Stimulated activated CD8-positive, alpha-beta memory T cell treated with anti-CD3 and anti-CD28 coated beads, Interleukin-7, amount 100 ng/mL, for 1 hour (primary cell): ENCODE measurements at places on chromosomes 3 and 15.

DNA sequence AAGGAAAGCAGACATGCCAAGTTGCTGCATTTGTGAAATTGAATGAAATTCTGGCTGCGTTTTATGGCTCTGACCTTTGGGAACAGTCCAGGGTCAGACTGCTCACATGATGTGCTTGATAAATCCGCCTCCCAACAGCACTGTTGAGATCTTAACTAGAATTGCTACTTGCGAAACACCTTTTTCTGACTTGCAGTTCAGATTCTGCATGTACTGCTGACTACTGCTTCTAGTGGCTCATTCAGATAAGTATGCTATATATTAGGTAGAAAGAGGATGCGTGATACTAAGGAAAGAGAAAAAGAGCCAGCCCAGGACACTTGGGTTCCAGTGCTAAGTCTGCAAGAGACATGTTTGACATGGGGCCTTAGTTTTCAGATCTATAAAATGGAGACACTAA lies 129.4 kb downstream of the LPP start:
- no peak for DNase-seq

- DNase-seq = no peak
Observed at GRCh38 chr3:43766672-43767465, 76.1 kb downstream of the ABHD5 start.

DNA sequence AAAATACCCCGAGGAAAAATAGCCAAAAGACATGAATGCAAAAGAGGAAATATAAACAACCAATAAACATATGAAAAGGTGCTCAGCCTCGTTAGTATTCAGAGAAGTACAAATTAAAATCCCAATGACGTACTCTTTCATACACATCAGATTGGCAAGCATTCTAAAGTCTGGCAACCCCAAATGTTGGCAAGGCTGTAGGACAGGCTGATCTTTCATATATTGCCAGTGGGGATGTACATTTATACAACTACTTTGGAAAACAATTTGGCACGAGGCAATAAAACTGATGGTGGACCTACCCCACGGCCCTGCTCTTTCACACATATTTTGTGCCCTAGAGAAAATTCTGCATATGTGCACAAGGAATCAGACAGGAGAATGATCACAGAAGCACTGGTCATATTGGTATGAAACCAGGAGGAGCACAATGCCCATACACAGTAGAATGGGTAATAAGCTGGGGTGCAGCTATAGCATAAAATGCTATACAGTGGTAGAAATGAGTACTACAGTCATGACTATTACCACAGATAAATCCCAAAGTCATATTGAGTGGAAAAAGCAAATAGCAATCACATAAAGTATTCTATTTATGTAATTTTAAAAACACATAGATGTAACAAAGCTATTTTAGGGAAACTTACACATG lies 176.0 kb upstream of the SLC24A5 start:
- no peak for DNase-seq

- DNase-seq = no peak
Observed at GRCh38 chr3:48397767-48398681, 26.0 kb downstream of the FBXW12 start.

GRCh38 chr15:78070049-78070700 lies 7.3 kb downstream of the TBC1D2B start:
- no peak for DNase-seq

GRCh38 chr3:95154766-95155165 lies 1091.9 kb downstream of the NSUN3 start:
- no peak for DNase-seq

DNA sequence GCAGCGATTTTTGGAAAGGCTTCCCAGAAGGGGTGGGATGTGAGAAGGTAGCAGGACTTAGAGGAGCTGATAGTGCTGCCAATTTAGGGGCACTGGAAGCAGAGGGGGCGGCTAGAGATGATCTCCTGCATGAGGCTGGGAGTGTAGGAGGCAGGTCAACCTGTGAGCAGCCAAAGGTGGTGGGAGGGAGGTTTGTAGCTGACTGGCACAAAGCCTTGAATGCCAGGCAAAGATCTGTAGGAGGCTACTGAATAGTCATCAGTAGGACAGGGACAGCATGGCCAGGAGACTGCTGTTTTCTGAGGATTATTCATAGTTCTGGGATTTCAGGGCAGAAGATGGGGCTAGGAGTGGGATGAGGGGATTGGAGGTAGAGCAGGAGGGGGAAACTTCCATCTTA lies 2.2 kb downstream of the SCAMP5 start:
- DNase-seq = no peak

GRCh38 chr3:175983379-175983778 lies 1124.2 kb downstream of the NAALADL2 start:
- no peak for DNase-seq

GRCh38 chr3:196207833-196208607 lies 3.2 kb downstream of the ZDHHC19 start:
- DNase-seq = peak; percentile 27

DNA sequence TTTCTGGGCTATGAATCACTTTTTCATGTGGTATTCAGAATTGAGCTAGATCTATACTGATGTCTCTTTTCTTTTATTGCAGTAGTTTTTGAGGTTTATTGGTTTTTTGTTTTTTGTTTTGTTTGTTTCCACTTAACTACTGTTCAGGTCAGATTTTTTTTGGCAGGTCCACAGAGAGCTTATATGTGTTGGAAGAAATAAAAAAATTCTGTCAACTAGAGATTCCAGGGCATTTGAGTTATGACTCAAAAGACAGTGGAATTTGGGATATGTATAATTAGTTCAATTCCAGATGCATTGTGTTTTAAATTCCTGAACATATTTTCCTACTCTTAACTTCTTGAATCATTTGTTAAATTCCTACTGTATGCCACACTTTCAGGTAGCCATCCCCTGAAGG lies 727.2 kb downstream of the SI start:
- no peak for DNase-seq

DNA sequence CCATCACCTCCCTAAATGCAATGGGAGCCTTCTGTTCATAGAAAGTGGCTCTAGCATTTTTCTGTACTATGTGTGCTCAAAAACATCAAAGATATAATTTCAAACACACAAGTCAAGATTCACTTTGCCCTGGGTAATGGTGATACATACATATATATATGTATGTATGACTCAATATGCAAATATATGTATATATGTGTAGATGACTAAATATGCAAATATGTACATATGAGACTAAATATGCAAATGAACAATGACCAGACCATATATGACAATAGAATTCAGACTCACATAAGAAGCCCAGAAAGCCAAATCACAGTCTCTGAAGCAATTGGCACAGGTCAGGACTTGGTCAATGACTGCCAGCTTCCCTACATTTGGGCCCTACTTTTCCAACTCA lies 36.9 kb upstream of the SNRK start:
- no peak for DNase-seq

DNA sequence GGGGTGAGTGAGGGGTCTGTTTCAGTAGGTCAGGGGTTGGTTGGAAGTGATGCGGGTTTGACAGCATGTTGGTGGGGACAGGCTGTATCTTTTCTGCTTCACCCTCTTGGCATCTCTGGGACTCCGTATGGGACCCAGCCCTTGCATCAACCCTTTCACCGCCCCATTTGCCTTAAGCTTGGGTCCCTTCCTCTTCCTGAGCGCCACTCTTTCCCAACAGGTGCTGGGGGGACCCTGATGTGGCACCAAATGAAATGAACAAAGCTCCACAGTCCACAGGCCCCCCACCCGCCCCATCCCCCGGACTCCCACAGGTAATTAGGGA lies 1.1 kb downstream of the EIF4G1 start:
- DNase-seq = no peak

- no peak for DNase-seq
Observed at GRCh38 chr15:96354731-96355567, 24.4 kb downstream of the NR2F2 start.

DNA sequence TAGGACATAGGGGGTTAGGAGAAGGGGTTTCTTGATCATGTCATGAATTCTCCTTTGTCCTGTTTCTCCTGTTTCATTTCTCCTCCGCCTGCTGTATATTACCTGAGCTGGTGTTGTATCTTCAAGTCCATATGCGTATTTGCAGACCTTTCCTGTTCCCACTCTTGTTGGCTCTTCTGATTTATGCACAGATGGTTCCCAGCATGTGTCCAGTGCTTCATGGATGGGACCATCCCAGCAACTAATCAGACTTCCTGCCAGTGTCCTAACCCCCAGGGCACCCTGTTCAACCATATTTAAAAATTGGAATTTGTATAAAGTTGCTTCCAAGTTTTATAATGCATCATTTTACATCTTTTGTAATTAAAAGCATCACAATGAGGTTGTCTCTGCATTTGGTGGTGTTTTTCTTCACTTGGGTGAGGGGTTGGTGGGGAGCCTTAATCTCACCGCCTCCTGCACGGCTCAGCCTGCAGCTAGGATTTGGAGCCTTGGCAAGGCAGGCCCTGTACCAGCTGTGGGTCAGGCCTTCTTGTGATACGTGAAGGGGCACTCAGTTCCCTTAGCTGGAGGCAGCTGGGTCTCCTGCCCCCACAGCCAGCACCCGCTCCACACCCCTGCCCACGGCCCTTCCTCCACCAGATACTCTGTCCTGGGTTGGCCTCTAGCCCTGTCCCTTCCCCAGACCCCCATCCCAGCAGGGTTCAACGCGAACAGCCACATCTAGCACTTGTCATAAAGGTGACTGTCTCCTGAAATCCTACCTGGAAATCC lies 72.0 kb upstream of the BLM start:
- DNase-seq = no peak

DNA sequence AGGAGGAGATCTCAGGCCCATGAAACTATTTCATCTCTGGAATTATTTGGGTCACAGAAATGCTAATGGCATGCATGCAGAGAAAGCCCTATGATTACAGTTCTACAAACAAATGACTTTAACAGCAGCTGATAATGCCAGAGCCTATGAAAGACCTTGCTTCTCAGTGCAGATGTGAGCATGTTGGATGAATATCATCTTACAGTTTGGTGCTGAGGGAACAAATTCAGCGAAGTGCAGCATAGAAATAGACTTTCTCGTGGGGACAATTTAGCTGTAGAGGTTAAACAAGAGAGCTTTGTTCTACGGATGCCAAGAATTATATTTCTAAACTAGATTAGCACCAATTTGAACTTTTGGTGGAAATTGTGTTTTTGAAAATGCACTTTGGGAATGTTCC lies 27.7 kb downstream of the PTX3 start:
- DNase-seq = no peak

DNA sequence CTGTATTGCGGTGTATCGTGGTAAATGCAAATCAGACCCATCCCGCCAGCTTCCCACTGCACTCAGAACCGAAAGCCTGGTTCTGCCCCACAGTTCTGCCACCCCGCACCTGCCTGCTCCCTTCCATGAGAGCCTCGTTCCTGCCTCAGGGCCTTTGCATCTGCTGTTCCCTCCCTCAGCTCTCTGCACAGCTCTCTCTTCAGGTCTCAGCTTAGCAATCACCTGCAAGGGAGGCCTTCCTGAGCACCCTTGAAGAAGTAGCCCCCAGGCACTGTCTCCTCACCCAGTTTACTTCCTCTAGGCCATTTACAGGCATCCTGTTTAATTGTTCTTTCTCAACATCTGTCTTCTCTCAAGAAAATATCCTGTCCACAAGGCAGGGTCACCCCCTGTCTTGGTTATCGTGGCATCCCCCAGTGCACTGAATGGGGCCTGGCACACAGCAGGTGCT lies 13.3 kb upstream of the IQSEC1 start:
- no peak for DNase-seq

GRCh38 chr3:188269040-188269439 lies 115.1 kb downstream of the LPP start:
- no peak for DNase-seq

DNA sequence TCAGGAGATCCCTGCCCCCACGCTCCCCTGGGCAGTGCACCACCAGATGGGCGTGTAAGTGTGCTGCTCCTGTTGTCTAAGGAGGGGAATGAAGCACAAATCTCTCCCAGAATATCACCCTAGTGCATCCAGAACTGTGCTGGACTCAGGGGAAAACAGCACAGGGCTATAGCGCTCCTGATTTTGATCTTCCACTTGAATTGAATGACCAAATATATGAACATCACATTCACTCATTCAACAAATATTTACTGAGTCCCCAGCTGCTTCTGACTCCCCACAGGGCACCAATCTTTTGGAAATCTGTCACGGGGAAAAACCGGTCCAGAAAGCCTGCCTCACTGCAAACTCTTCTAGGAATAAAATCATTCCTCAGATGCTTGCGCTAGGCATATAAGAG lies 2.4 kb downstream of the CPLX3 start:
- no peak for DNase-seq

DNA sequence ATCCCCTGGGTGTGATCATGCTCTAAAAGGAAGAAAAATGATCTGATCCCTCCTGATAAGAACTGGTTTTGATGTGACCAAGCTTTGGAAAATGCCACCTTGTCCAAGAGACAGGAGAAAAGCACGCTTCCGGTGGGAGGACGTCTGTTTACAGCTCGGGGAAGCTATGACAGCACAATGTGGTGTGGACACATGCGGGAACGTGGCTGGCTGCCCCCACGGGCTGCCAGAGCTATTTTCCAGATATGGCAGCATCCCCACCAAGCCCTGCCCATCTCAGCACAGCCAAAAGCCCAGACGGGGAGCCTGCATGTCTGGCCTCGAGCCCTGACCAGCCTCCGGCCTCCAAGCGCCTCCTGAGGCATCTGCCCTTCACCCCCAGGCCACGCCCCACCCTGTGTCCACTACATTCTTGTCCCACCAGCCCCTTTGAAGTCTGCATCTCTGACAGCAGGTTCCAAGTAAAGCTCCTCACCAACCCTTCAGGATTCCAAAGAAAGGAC lies 63.2 kb upstream of the HRH1 start:
- DNase-seq = no peak

DNA sequence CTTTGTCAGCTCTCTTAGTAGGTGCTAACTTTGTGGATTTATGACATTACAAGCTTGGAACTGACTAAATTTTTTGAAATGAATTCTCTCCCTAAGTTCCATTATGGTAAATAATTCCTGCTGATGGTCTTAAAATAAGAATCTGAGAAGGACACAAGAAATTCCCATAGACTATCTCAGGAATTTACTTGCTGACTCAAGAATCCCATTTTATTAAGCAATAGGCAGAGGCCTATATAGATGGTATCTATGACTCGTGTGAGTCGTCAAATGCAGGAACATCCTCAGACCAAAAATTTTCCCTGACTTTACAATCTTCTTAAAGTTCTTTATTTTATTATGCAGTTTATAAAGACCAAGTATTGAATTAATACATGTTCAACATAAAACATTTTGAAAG lies 30.7 kb upstream of the CBLB start:
- no peak for DNase-seq

DNA sequence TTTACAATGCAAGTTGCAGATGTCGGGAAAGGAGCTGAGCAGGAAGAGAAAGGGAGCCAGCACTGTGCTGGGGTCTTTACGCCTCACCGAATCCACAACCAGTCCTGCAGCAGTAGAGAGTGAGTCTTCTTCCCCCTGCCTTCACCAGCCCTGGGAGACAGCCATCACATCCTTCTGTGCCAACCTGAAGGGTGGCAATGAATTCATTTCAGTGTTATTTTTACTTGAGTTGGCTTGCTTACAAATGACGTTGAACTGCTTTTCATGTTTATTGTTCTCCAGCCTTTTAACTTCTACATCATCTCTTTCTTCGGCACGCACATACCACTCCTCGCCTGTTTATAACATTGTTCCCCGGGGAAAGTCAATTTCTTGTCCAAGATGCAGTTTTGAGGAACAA lies 77.1 kb downstream of the TRIM42 start:
- no peak for DNase-seq

- DNase-seq = no peak
Observed at GRCh38 chr3:53506110-53506762, 11.8 kb downstream of the CACNA1D start.
